Cerebellar nuclear complex (tissue), 1 donor: ENCODE measurements at places on chromosomes 6 and 20.

DNA sequence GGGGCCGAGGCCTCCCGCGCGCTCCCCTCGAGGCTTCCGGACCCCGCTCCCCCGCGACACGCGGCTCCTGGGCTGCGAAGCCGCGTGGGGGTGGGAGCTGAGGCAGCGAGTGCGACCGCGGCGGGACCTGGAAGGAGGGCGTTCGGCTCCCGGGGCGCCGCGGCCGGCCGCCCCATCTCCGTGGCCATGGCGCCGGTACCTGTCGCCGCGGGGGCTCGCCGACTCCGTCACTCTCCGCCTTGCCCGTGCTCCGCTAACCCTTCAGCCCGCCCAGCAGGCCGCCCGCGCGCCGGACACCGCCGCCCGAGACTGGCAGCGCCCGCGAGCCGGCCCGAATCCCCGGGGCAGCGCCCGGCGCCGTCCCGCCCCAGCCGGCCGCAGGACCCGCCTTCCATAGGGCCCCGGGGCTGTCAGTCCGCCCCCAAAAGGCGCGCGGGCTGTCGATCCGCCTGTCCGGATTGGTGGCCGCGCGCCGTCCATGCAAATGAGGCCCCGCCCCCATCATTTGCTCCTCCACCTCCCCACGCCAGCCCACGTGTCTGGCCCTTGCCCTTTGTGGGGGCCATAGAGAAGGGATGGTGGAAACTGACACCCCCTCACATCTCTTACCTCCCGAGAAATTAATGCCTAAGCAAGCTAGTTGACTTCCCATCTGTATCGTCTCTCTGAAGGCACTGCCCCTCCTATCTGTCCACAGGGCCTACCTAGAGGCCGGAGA, at the start of gene FKBP5:
Gene FKBP5, minus strand, starts transcription at position 311 of the 718 bp plus-strand sequence. CDS start 46,091 bp downstream, outside the sequence.
- no peak for DNase-seq

GRCh38 chr6:133894369-133894768, 5.5 kb downstream of the TCF21 start:
- DNase-seq: no peak

- DNase-seq: no peak
Measured at GRCh38 chr20:38255393-38255792, 5.1 kb downstream of the KIAA1755 start.

DNA sequence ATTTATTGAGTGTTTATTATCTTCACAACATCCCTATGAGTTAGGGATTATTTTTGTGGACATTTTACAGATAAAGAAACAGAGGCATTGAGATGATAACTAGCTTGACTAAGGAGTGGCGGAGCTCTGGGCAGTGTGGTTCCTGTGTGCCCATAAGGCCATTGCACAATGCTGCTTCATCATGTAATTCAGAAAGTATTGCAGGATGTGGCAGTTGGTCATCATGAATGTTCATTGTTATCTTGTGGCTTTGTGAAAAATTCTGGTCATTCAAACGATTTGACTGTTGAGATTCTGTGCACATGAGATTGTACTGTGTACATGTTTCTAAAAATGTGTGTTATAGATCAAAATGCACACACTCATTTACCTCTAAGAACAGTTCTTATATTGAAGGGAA, 150.8 kb downstream of the ESR1 start:
- DNase-seq: no peak

DNA sequence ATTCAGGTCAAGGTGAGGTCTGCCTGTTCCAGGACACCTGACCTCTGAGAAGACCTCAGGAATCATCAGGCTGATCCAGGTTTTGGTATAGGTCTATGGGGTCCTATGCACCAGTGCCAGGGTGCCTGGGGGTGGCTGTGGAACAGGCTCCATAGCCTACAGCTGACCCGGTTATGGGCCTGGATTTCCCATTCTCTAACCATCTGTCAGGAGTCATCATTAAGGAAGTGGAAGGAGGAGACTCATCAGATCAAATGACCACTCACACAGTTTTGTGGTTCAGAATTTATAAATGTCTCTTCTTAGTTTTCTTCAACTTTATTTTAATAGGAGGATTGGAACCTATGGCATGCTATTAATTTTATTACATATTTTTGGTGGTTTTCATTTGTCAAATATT, 14.8 kb downstream of the PLA2G7 start:
- DNase-seq: no peak

GRCh38 chr6:47106216-47106615, 64.1 kb upstream of the ADGRF1 start:
- no peak for DNase-seq

- DNase-seq: no peak
Measured at GRCh38 chr6:159788753-159789376, 537 bp downstream of the TCP1 start.

DNA sequence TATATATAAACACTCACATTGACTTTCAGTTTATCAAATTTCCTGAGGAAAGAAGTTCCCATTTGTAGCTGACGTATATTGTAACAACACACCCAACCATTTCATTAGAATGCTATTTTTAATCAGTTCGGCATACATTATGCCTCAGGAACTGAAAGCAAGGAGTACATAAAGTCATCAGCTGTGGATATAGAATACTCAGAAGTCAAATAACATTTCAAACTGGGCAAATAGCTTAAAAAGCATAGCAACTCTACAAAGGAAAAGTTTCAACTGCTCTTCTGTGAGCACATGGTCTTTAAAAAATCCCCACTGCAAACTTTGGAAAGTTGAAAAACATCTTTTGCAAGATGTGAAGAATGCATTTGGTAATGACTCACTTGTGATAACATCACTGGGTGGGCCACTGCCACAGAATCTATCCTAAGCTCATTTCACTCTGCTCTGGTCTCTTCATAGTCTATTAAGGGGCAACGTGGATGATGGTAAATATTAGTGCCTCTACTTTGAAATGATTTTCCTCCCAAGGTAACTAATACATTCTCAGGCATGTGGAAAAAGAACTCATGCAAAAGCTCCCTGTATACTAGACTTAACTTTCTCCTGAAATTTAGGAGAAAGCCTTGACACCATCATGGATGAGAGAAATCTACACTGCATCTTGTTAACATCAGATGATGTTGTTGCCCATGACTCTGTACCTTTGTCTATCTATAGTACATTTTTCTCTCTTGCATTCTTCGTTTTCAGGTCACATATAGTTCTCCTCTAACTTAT, 49.2 kb downstream of the FYN start:
- DNase-seq: no peak

DNA sequence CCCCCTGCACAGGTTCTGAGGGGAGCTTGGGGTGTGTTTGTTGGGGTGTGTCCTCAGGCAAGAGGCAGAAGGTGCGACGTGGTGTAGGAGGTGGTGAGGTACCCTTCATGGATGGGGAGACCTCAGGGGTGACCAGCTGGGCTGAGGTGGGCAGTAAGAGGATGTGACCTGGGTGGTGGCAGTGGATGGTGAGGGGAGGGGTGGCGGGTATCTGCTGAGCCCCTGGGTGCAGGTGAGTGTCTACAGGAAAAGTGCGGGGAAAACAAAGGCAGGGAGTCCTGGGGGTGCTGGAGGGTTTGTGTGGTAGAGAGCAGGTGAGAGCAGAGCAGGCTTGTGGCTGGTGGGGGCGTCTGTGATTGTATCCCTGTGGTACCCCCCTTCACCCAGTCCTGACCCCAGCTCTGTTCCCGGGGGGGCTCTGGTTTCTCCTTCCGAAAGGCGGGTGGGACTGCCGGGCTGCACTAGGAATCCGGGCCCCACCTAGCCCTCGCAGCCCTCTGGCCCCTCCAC, 631 bp downstream of the RAET1L start:
- no peak for DNase-seq

DNA sequence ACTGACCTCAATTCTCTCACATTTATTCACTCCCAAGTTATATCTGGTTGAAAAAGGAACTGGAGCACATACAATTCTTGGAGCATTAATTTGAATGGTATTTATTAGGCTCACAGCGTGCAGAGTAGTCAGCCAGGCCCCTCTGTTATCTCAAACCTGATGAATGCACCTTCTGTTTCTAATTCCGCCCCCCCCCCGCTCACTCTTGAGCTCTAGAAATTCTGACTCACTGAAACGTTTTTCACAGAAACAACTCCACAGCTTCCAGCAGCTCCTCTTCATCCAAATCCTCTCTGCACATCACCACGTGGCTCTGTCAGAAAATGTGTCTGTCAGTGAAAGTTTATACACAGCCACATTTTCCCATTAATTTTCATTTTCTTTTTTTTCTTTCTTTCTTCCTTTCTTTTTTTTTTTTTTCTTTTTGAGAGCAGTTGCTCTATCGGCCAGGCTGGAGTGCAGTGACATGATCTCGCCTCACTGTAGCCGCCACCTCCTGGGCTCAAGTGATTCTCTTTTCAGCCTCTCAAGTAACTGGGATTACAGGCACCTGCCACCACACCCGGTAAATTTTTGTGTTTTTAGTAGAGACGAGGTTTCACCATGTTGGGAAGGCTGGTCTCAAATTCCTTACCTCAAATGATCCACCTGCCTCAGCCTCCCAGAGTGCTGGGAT, 109.4 kb downstream of the TBXT start:
- DNase-seq: peak; percentile 48

DNA sequence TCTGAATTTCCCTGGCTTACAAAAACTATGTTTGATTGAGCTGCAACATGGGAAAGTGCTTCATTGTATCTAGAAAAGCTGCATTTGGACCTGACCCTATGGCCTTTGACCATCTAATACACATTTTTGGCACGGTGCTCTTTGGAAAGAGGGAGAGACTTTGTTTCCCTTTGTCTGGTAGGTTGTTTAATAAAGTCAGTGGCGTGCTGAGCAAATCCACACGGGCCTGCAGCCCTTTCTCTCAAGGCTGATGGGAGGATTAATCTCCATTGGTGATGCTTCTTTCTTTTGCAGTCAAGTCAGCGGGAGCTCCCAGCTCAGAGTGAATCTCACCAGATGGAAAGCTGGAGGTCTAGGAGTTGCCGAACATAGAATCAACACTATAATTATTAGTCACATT, 314.7 kb upstream of the CNR1 start:
- no peak for DNase-seq

DNA sequence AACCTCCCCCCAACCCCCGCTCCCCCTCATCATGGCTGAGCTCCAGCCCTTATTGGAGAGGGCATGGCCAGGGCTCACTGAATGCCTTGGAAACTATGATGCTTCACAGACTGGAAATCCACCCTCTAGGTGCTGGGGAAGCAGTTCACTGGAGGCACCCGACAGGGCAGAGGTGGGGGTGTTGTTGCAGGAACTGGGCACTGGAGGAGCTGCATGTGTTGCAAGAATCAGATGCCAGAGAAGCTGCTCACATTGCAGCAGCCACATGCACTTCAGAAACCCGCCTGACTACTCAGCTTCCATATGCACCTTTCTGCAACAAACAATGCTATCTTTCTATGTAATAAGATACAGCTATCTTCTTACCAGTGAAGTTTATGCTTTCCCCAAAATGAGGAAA, 7.9 kb upstream of the TBPL1 start:
- DNase-seq: no peak

- no peak for DNase-seq
Measured at GRCh38 chr6:33945931-33946330, 142.1 kb upstream of the MLN start.

DNA sequence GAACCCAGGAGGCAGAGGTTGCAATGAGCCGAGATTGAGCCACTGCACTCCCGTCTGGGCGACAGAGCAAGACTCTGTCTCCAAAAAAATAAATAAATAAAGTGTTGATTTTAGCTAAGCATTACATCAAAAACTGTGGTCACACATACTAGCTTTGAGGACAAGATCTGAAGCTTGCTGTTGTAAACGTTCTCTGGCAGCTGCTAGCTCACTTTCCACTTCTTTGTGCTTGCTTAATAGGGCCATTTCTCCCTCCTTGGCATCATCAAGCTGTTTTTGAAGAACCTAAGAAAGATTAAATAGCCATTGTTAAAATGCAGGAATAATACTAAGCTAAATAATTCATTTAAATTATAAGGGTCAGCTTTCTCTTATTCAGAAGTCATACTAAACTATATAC, 55.7 kb downstream of the FAM184A start:
- no peak for DNase-seq

DNA sequence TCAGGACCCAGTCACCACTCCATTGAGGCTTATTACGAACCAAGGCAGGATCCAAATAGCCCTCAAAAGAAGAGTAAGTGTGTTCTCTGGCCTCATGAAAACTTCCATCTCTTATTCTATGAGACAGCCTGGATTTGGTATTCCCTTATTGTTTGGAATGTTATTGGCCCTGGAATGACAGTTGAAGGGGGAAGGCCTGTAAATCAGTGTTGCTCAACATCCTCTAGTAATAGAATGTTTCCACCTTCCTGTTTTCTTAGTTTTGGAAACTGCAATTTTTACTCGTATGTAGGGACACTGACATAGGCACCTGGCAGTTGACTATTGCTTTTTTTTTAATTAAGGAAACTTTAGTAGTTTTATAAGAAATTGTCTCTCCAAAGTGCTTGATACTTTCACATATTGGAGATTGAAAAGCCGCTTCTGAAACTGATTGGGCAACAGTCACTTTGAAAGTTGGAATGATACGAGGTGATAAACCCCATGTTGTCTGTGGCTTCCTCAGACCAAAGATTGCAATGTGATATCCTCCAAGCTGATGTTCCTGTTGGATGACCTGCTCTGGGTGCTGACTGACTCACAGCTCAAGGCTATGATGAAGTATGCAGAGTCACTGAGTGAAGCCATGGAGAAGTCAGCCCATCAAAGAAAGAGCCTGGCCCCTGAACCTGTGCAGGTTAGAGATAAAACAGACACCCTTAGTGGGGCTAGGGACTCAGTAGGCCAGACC, 43.1 kb downstream of the BLTP3A start:
- DNase-seq: no peak

DNA sequence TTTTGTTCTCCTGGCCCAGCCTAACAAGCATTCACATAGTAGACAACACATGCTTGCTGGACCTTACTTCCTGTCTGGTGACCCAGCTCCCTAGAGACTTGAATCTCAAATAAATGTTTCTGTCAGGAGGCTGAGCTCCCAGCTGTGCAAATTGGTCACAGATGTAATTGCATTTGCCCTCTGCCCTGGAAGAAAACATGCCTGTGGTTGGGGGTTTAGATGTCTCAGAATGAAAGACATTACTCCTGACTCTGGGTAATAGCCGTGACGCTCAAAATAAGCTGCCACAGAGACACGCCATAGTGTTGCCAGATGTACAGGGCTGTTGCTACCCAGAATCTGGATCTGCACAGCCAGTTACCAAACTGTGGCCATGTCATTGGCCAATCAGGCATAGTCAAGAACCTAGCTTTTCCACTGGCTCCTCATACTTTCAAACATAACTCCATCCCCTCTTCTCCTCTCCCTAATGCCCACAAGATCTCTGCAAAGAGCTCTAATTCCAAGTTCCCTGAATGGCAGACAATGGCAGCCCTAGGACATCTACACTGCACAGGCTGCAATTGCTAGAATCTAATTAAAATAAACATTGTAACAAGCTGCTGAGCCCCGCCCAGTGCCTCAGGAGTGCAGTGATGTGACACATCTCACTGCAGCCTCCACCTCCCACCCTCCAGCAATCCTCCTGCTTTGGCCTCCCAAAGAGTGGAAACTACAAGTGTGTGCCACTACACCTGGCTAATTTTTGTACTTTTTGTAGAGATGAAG, 32.8 kb upstream of the GMPR start:
- DNase-seq: no peak

- no peak for DNase-seq
Measured at GRCh38 chr6:127462376-127462775, 3.2 kb upstream of the KIAA0408 start.
